ENCODE measurements at places on chromosomes 5 and 9.

GRCh38 chr9:130239741-130240241 lies 25.8 kb upstream of the HMCN2 start:
- DNase-seq, result no peak

DNA sequence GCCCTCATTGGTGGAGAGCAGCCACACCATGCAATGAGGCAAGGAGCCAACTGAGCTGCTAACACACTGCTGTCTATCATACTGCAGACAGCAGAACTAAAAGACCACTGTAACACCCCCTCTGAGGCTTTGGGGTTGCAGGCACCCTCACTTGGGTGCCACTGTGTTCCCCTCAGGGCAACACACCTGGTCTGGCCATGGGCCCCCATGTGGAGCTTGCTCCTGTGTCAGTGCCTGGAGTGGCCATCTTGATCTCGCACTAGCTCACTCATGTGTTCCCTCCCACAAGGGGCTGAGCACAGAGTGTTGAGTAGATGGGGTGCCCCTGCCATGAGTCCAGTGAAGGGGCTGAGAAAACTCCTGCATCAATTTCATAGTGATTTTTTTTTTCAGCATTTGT lies 532.4 kb upstream of the FTMT start:
- DNase-seq, result no peak

DNA sequence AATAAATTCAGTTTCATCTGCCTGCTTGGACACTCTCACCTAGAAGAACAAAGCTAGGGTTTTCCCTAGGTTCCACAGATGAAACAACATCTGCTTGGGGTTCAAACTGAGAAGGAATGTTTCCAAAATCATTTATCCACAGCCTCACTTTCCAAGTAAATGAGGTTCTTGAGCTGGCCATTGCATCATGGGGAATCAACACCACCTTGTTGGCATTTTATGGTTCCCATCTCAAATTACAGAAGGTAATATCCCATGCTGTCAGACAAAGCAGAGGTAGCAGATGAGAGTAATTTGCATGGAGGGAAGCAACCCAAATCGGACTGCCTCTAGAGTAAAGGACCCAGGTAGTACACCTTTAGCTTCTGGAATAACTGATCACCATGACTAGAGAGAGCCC lies 10.5 kb upstream of the NR4A3 start:
- DNase-seq, result no peak

DNA sequence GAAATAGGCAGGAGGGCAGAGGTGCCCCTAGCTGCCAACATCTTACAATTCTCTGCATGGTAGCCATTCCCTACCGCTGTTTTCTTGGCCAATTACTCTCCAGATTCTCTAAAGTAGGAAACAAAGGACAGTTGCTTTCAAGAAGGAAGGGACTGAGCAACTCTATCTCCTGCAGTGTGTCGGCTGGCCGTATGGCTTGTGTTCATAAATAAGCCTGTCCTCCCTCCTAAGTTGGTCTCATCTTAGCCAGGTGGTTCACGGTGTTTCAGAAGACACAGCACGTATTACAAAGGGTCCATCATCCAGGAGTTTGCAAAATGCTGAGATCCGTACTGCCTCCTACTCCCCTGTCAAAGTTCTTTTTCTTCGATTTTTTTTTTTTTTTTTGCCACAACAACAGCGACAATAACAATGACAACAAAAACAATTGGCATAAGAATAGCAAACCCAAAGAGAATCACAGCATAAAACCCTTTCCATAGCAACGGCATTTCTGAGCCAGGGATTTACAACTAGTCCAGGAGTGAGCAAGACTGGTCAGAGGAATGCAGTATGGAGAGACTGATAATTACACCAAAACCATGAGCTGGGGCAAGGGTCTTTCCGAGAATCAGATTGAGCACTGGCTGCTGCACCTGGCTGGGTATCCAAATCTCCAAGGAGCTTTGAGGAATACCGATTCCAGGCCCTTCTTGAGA lies 212.8 kb downstream of the SLIT3 start:
- no peak for DNase-seq

- no peak for DNase-seq
Measured at GRCh38 chr5:177405312-177405711, 4.1 kb downstream of the F12 start.

DNA sequence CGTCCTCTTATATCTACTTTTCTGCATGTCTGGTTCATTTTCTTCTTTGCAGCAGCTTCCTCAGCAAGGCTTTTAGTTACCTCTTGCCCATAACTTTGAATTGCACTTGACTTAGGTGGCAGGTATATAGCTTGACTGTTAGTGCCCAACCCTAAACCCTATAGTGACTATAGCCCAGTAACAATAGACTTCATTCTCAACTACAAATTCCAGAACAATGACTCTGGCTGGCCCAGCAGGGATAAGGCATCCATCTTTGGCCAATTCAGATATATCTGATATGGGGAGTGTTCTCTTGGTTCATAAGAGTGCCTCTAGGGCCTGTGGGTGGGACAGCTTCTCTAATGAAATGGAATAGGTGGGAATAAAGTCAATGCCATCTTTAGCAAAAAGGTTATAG lies 246.2 kb downstream of the DMRT2 start:
- DNase-seq, result no peak

DNA sequence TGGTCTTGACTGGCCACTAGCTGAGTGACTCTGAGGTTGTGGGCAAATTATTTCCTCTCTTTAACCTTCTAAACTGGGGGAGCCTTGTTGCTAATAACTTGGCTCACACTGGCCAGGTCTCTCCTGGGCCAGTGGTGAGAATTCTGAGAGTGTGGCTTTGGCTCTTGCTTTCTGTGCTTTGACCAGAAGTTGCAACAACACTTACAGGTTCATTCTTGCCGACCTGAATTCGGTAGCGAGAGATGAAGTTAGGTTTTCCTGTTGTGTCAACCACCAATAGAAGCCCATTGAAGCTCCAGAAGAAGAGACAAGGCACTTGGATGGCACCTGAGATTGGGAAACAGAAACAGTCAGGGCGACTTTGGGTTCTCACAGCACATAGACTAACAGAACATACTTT lies 19.8 kb downstream of the FAXDC2 start:
- no peak for DNase-seq

DNA sequence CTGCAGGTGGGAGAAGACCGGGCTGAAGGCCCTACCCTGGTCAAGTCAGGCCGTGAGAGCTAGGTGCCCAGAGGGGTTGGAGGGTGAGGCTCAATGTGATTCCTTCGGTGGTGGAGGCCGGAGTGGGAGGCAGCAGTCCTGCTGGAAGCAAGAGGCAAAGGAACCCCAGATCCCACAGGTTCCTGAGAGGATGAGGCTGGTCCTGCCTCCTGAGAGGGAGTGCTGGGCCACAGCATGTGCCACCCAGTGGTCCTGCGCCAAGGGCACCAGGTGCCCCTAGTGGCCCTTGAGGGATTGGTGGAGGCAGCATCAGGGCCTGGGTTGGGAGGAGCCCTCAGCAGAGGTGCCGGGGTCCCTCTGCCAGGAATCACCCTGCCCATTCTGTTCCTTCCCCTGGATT lies 59.1 kb downstream of the BARX1 start:
- no peak for DNase-seq

DNA sequence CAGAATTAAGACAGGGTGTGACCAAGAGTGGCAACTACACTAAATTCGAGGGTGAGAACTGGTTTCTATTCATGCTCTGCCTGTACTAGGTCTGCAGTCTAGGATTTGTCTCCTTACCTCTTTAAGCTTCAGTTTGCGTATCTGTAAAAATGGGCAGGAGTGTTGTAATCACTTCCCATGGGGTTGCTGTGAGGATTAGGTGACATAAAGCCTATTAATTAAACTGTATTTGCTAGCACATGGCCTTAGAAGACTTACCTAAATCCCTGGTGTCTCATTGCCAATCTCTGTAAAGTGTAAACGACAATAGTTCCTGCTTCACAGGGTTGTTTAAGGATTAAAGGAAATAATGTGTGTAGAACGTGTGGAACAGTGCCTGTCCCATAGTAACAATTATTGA lies 193.6 kb downstream of the DRD1 start:
- no peak for DNase-seq
